ENCODE measurements at places on chromosomes 2 and 18. TPM values are rescaled to one million over a fixed set of nuclear protein-coding genes. Genes with fewer than 3 reads are reported as not detected.

DLX1 gene
- not detected for total RNA-seq

ALPP gene
- total RNA-seq, result not detected

FAM237A gene
- total RNA-seq, result not detected

UPP2 gene
- not detected for total RNA-seq

B4GALT6 gene
- 1.5 TPM for total RNA-seq

SCTR gene
- not detected for total RNA-seq

CD8A gene
- total RNA-seq, result not detected

SERPINB2 gene
- total RNA-seq, result 3.9 TPM

OR6B2 gene
- not detected for total RNA-seq

CAPN14 gene
- 0.17 TPM for total RNA-seq

DTNA gene
- 28.2 TPM for total RNA-seq

SPC25 gene
- not detected for total RNA-seq

PXDN gene
- 111 TPM for total RNA-seq

KCTD18 gene
- total RNA-seq, result 29.4 TPM

ANKRD36 gene
- total RNA-seq, result 25.2 TPM

G6PC2 gene
- total RNA-seq, result not detected

SCYGR4 gene
- not detected for total RNA-seq

SLC19A3 gene
- total RNA-seq, result 0.17 TPM

Data from fibroblast of lung (primary cell).